ENCODE measurements at places on chromosomes 2 and 18.

- DNase-seq, result no peak
These were observed 161.9 kb downstream of the KLHL29 start for GRCh38 chr2:23546913-23547312.

DNA sequence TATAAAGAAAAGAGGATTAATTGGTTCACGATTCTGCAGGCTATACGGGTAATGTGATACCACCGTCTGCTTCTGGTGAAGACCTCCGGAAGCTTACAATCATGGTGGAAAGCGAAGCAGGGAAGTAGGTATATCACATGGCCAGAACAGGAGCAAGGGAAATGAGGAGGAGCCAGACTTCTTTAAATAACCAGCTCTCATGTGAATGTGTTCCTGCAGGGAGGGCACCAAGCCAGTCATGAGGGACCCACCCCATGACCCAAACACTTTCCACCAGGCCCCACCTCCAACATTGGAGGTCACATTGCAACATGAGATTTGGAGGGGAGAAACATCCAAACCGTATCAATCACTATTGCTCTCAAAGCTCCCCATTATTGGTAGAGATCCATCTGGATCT lies 61.8 kb downstream of the EFEMP1 start:
- no peak for DNase-seq

- no peak for DNase-seq
These were observed 159.8 kb downstream of the TAF4B start for GRCh38 chr18:26386002-26386401.

- no peak for DNase-seq
These were observed 94.2 kb downstream of the PTPN4 start for GRCh38 chr2:119853777-119854399.

DNA sequence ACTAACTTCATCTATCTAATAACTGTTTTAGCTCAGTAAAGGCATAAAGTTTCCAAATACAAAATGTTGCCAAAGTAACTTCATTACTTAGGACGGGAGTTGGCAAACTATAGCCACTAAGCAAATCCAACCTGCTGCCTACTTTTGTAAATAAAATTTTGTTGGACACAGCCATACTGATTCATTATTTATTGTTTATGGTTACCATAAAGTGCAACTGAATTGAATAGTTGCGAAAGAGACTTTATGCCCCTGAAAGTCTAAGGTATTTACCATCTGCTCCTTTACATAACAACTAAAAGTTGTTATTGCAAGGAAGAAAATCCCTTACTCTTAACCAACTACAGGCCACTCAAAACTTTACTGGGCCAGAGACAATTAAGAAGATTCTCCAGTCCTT lies 256.7 kb upstream of the RBBP8 start:
- DNase-seq, result no peak

DNA sequence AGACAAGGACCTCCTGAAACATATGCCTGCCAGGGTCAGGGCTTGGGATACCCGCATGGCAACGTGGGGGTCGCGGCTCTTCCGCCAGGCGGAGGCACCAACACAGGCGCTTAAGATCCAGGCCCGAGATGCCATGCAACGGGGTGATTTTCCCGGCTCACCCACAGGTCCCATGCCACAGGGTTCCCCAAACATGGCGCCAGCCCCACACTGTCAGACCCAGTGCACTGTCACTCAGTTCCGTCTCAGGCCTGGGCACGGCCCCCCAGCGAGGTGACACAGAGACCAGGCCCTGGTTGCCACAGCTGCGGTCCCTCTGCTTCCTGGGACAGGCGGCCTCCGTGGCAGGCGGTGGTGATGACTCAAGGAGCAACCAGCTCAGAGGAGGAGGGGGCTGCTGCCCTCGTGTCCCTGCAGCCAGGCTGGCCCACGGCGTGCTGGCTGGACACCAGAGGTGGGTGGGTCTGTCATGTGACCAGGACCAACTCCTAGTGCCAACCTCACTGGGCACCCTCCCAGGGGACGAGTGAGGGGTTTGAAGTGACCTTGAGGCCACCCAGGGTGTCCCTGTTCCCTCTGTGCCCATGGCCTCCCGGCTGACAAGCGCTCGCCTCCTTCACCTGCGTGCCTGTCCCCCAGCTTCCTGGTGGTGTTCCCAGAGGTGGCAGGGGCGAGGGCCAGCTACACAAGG lies 4.9 kb downstream of the PDCD1 start:
- DNase-seq, result no peak

- no peak for DNase-seq
These were observed 268.9 kb upstream of the CCDC68 start for GRCh38 chr18:55228191-55228590.

- no peak for DNase-seq
These were observed 109.1 kb upstream of the NCK2 start for GRCh38 chr2:105635564-105635963.

GRCh38 chr2:230208576-230208975 lies 11.2 kb downstream of the SP110 start:
- no peak for DNase-seq

- no peak for DNase-seq
These were observed 217.2 kb upstream of the NXPH2 start for GRCh38 chr2:138997346-138997745.

- DNase-seq, result no peak
These were observed 224.5 kb upstream of the MGAT5 start for GRCh38 chr2:134029418-134029817.

GRCh38 chr2:71285706-71286105 lies 45.9 kb upstream of the ZNF638 start:
- DNase-seq, result no peak

- DNase-seq, result no peak
These were observed 19.5 kb upstream of the DCDC2C start for GRCh38 chr2:3683748-3684454.

GRCh38 chr2:104340879-104341828 lies 512.8 kb upstream of the POU3F3 start:
- no peak for DNase-seq

- DNase-seq, result no peak
These were observed 34.0 kb upstream of the PLA2R1 start for GRCh38 chr2:160096409-160096808.

DNA sequence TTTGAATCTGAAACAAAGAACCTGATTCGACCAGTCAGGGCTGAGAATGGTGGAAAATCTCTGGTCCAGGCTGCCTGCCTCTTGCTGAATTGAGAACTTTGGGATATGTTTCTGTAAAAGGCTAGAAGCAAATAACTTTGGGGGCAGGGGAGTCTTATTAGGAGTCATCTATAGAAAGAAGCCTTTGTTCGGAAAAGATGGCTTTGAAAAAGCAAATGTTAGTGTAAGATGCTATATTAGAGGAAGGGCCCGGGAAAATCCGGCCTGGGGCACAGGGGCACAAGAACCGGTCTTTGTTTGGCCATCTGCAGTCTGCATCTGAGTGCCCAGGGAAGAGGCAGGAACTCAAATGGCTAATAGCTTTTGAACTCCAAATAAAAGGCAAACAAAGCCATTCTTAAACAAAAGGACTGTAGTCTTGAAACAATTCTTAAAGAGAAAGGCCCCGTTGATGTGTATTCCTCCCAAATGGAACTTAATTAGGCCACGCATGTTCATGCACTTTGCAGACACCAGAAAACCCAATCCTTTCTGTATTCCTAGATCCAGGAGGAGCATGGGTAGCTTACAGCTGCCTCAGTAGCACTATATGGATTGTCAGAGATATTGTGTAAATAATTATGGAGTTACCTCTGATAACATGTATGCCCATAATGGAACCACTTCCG lies 180.0 kb upstream of the ARL4C start:
- DNase-seq, result no peak

DNA sequence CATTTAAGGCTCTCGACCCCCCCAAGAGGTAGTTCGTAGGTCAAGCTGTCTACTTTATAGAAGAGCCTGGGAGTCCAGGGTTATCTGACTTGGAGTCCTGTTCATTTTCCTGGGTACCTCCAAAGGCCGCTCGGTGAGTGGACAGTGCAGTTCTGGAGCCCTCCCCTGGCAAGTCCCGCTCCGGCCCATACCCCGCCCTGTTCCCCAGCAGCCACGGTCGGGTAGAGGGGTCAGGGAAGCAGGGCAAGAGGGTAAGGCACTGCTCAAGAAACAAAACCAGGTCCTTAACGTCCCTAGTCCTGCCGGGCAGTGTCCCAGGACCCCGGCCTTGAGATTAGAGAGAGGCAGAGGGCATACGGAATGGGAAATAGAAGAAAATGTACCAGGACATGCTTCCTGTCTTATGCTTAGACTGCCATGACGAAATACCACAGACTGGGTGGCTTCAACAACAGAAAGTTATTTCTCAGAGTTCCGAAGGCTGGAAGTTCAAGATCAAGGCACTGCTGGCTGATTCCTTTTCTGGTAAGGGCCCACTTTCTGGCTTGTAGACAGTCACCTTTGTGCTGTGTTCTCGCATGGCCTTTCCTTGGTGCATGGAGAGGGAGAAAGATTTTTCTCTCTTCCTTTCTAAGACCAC lies 5.4 kb upstream of the HPCAL1 start:
- DNase-seq, result no peak

DNA sequence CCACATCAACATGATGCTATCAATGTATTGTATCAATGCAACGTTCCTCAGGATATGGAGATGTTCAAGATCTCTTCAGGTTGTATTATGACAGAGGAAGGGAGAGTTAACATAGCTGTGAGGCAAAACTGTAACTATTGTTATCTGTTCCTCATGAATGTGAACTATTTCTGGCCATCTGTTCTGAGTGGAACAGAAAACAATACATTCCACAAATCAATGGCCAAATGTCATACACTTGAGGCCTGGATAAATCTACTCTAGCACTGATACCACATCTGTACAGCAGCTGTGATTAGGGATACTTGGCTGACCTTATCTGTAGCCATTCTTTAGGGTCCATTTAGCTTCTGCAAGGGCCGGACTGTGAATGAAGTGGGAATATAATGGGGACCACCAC lies 447.9 kb downstream of the IRS1 start:
- no peak for DNase-seq

GRCh38 chr2:108385411-108386071 lies 7.8 kb downstream of the SULT1C4 start:
- DNase-seq, result no peak

DNA sequence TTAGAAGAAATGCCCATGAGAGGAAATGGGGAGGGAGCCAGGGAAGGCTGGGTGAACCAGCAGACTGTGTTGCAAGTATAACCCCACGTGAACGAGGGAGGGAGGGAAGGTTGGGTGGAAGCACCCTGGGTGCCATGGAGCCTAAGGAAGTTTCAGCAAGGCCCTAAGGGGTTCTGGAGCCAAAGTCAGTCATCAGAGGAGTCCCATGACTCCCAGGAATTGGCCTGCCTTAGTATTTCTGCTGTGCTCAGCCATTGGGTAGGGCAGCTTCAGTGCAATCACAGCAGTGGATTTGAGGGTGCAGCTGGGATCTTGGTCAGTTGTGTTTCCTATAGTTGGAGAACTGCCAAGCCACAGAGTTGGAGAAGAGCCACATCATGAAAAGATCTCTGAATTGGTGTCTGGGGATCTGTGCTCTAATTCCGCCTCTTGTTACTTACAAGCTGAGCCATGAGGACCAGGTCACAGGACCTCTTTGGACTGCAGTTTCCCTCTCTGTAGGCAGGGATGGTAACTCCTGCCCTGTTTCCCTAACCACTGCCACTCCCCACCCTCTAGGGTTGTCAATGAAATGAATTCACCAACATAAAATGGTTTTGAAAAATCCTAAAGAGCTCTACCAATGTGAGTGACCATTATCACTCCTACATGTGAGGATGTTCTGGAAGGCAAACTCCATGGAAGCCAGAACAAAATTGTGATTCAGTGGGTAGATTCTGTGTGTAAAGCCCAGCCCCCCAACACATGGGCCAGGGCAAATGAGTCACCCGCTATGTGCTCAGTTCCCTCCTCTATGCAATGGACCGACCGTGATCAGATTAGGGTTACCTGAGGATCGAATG lies 108.9 kb downstream of the CLIP4 start:
- DNase-seq, result no peak

DNA sequence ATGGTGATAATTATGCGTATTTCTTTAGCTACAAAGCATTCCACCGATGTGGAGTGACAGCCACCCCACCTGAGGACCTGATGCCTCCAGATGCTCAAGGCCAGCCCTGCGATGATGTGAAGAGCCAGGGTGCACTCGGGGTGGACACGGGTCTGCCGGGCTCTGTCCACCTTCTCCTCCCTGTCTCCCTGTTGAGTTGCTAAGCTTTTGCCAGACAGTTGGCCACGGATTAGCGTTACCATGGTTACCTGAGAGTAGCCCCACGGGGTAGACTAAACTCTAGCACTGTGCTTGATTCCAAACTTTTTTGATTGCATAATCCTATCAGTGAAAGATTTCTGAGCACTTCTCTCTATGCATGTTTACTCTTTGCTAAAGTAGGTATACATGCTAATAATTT lies 86.2 kb downstream of the SMIM21 start:
- no peak for DNase-seq

- no peak for DNase-seq
These were observed 51.2 kb downstream of the MYO3B start for GRCh38 chr2:170229125-170229524.

DNA sequence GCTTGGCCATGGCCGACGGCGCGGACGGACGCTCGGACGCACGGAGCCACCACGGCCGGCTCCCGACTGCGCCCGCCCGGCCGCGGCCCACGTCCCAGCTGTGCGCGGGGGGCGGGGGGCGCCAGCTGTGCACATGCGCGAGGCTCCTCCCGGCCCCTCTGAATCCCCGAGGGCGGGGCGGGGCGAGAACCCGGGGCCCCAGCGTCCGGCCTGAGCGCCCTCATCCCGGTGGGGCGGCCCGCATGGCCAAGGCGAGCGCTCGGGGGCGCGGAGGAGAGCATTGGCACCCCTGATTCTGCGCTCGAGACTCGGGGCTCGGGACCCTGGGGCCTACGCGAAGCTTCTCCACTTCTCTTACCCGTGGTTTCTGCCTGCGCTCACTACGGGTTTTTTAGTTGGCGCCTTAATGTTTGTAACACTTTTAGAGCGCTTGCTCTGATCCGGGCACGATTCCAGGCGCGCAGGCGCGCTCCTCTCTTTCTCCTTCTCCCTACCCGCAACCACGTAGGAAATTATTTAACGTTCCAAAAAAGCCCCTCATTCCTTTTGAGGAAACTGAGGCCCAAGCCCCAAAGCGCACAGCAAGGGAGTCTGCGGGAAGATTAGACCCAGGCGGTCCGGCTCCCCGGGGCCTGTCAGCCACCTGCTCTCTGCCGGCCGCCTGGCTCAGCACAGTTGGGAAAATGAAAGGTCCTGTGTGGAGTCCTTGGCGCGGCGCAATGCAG lies at the start of gene PXDN:
TSS of gene PXDN (minus strand) at position 70 of the 725 bp plus-strand sequence. CDS start at position 10, 60 bp downstream.
- DNase-seq, result peak; percentile 67

GRCh38 chr2:3462493-3463104 lies 56.7 kb downstream of the ADI1 start:
- DNase-seq, result no peak

DNA sequence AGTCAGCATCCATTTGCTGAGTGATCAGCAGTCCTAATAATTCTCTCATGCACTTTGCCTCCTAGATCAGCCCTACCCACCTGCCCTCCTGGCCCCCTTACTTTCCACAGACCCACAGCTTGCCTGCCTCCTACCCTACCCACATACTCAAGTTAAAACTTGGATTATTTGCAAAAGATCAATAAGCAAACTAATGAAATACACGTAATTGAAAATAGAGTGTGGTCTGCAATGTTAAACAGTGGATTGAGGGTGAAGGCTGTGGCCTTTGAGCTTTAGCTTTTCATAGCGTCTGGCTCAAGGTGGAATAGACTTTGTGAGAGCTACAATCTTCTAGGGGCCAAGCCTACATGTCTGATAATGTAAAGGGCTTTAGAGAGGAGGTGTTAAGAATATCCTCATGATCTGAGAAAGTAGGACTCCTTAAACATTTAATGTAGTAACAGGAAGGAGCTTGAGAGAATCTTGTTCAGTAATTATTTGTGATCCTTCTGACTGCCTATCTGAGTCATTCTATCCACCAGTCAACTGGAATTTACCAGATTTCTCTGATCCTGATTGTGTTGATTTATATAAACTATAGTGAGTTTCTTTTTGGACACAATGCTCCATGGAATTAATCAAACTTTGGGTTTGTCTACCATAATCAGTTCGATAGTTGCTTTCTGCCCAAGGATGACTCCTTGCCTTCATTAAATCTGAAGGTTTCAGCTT lies 310.0 kb downstream of the HRH4 start:
- DNase-seq, result no peak
